NCI-H345 (cell line): ENCODE measurements at places on chromosomes 11 and 22.

GRCh38 chr11:61839742-61840141 is 11.6 kb downstream of the FADS2 start:
- DNase-seq, result no peak

DNA sequence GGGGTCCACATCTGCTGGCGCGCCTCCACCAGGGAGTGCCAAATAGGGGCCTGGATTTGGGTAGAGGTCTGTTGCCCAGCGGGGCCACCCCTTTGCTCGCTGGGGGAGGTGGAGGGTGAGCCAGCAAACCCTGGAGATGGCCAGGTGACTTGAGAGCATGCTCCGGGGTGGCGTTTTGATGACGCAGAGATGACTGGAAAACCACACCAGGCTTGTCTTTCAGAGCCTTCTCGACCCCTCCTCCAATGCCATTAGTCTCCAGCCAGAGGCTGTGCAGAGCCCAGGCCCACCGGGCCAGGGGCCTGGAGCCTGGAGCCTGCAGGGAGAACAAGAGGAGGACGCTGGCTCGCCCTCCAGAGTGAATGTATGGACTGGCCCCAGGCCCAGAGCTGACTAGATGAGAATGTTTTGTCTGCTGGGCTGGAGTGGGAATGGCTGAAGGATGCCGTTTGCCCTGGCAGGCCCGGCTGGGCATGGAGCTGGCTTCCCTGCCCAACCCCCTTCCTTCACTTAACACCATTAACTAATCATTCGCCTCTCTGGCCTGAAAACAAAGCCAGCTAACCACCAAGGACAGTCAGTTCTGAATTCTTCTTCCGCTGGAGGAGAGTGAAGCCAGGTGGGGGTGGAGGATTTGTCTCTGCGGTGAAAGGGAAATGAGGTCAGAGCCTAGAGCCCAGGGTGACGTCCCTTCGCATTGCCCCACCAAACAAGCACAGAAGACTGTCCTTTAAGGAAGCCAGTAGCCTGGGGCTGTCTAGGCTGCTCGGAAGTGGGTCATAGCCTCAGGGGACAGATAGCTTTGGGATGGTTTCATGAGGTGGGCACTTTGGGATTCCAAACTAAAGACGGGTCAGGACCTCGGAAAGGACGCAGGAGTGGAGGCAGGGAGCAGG is 1.6 kb upstream of the MCAM start:
- DNase-seq, result no peak

DNA sequence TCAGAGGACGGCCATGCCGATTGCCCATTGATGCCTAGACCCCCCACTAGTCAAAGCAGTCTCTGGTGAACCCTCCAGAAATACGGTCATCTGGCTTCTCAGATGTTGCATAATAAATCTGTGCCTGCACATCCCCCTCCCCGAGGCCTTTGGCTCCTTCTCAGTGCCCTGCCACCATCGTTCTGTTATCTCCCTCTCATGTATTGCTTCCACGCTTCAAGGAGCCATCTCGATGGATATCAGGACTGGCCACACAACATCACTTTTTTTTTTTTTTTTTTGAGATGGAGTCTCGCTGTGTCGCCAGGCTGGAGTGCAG is 1.6 kb upstream of the RRP7A start:
- no peak for DNase-seq

DNA sequence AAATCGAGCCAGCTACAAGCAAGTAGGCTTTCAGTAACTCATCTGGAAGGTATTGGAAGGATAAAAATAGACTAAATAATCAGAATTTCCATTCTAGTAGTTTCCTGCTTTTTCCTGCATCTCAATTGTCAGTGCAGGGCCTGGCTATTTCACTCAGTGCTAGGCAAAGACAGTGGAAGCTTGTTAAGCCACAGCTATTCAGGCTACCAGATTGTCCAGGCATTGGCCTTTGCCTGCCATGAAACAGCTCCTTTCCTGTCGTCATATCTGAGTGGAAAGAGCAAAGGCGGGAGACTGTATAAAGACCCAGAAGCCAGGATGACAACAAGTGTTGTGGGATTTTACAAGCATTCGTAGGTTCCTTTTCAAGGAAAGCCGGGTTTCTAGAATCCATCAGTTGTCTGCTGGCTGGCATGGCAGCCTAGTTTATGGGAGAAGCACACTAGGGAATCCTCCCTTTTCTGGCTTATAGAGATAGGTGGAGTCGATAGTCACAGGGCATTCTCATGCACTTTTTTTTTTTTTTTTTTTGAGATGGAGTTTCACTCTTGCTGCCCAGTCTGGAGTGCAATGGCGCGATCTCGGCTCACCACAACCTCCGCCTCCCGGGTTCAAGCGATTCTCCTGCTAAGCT is 2.0 kb upstream of the TNRC6B start:
- DNase-seq, result no peak

GRCh38 chr11:78800756-78801155 is 226.1 kb upstream of the NARS2 start:
- no peak for DNase-seq

DNA sequence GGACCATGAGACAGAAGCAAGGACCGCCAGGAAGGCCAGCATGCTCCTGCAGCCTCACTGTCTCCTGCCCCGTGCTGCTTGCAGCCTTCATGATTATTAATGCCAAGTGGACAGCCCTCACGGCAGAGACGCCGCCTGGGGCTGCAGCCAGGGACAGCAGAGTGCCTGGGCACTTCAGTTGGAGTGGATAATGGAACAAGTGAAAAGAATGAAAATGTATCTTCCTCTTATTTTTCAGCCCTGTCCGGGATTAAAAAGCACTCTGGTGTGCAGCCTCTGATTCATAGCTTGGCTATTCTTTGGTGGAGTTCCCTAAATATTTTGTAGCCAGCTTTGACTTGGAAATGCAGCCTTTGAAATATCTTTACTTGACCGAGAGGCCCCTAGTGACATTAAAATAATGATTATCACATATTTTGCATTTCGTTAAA is 1404.2 kb downstream of the BRD1 start:
- DNase-seq, result no peak

GRCh38 chr11:68321293-68322051 is 9.1 kb downstream of the LRP5 start:
- no peak for DNase-seq

DNA sequence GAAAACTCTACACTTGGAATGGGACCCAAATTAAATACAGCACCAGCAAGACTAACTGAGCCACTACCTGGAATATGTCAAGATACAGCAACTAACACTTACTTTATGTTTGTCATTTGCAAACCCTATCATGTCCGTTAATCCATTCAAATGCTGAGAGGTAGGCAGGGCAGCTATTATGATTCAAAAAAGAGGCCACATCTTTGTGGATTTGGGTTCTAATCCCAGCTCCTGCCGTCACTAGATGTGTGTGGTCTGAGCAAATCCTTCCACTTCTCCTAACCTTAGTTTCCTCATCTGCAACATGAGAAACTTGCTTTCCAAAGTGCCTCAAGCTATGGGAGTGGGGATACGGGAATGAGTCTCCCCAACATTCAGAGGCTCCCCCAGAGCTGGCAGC is 24.2 kb downstream of the FLI1 start:
- no peak for DNase-seq

- peak; percentile 25 for DNase-seq
Measured at GRCh38 chr11:79400717-79401330, 40.0 kb downstream of the TENM4 start.

DNA sequence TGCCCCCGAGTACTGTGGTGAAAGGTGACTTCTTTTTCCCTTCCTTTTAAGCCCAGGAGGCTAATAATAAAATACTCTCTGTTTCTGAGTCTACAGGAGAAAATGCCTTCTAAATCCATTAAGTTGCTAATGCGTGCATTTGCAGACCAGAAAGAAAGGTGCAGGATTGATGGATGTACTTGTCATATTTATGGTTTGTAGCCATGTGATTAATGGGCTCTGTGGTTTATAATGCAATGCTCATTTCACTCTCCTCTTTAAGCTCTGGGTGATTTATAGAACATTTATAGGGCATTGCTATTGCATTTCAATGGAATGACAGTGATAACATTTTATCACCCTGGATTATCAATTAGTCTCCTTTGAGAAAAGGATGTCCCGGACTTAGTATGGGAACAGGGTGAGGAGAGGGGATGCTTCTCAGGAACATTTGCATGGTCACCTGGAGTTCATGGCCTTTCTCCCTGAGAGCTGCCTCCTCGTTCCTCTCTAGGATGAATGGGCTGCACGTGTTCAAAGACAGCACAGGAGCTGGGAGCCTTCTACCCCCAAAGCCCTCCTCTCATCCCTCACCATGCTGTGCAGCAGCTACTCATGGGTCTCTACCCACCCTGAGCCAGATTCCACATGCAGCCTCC is 82.8 kb upstream of the HMGXB4 start:
- no peak for DNase-seq

GRCh38 chr11:15800111-15800800 is 556.1 kb downstream of the SOX6 start:
- no peak for DNase-seq

DNA sequence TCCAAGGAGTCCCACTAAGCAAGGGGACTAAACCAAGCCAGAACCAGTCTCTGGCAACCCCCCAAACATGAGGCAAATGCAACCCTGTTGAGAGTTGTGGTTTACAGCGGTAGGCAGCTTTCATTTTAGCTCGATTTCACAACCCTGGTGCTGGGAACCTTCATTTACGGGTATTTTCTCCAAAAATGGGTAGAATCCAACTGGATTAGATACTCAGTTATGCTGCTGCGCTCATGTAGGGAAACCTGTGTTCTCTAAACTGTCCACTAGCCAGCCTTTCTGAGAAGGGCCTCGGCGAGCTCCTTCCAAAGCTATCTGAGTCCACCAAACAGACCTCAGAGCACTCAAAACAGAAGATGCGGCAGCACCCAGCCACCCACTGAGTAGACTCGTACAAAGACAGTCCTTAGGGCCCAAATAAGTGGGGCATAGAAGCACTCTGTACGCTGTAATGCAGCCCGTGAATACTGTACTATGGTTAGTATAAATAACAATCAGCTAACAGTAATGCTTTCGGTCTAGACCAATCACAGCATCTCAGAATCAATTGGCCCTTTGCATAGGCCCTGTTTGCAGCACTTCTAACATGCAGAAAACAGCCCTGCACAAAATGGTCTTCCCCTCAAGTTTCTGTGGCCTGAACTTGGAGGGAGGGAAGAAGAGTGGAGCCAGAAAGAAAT is 104.7 kb downstream of the ETS1 start:
- DNase-seq, result no peak

DNA sequence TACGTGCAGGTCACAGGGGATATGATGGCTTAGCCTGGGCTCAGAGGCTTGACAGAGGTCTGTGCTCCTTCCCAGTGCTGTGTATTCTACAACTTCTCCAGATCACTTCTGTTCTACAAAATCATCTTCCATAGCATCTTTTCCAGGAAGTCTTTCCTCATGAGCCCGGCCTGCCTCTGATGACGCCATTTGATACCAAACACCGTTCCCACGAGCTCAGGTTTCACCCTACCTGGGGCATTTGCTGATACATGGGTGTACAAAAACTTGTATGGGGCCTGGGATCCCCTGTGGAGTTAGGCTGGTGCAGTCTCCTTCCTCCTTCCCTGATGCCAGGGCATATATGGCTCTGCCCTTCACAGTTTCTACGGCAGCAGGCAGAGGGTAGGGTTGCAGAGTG is 78.7 kb downstream of the NECTIN1 start:
- no peak for DNase-seq

GRCh38 chr22:30232716-30233218 is 13.8 kb downstream of the LIF start:
- DNase-seq, result no peak

DNA sequence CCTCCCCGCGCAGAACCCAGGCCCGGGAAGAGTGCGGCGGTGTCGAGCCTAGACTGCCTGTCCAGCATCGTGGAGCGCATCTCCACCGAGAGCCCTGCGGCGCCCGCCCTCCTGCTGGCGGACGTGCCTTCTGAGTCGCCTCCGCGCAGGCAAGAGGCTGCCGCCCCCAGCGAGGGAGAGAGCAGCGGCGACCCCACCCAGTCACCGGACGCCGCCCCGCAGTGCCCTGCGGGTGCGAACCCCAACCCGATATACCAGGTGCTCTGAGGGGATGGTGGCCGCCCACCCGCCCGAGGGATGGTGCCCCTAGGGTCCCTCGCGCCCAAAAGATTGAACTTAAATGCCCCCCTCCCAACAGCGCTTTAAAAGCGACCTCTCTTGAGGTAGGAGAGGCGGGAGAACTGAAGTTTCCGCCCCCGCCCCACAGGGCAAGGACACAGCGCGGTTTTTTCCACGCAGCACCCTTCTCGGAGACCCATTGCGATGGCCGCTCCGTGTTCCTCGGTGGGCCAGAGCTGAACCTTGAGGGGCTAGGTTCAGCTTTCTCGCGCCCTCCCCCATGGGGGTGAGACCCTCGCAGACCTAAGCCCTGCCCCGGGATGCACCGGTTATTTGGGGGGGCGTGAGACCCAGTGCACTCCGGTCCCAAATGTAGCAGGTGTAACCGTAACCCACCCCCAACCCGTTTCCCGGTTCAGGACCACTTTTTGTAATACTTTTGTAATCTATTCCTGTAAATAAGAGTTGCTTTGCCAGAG is 2.0 kb downstream of the MYOD1 start:
- no peak for DNase-seq

- no peak for DNase-seq
Measured at GRCh38 chr11:86201371-86201884, 43.1 kb upstream of the EED start.

- no peak for DNase-seq
Measured at GRCh38 chr11:124080327-124081001, 34.8 kb upstream of the VWA5A start.

- DNase-seq, result no peak
Measured at GRCh38 chr11:110762590-110762989, 50.4 kb upstream of the ARHGAP20 start.

DNA sequence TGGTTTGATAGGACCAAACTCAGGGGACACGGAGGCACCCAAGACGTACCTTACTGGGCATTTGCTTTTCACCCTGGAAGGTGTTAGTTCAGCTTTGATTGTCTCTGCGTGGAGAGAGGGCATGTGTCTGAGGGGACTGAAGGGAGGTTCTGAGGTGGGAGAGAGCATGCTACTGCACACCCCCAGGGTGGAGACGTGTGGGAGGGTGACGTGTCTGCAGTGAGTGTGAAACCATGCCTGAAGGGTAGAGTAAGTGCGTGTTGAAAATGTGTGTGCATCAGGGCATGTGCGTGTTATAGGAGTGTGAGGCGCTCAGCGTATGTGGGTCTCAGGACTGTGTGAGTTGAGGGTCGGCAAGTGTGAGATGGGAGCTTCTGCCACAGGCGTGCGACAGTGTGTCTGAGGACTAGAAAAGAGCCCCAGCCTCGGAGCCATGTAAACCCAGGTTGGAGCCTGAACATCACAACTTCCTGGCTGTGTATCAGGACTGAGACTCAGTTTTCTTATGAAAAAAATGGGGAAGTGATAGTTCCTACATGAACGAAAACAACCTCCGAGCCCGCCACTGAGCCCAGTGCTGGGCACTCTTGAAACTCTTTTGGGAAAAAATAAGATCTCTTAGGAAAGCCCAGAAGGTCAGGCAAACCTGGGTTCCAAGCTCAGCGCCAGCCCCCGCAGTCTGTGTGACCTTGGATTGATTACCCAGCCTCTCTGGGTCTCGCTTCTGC is 11.8 kb upstream of the KCNJ11 start:
- no peak for DNase-seq

DNA sequence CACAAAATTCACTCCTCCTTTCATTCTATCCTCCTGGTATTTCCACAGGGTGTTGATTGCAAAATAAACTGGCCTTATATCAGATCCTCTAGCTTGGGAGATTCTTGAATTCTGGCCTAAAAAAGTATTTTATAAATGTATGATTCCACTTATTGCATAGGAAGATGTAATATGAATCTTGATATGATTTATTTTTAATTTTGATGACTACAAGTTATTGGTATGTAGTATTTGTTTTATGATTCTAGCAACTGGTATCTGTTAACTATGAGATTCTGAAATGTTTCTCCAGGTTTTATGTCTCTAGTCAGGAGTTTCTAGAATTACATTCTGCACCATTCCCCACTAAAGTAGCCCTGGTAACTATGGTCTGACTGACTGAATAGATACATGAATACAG is 373.9 kb upstream of the C11orf87 start:
- DNase-seq, result no peak

GRCh38 chr22:22348127-22348814 is 103.7 kb downstream of the VPREB1 start:
- DNase-seq, result no peak
